ENCODE measurements at places on chromosomes 3 and 15.

GRCh38 chr3:158773166-158773565 is 28.7 kb upstream of the MFSD1 start:
- DNase-seq = no peak

DNA sequence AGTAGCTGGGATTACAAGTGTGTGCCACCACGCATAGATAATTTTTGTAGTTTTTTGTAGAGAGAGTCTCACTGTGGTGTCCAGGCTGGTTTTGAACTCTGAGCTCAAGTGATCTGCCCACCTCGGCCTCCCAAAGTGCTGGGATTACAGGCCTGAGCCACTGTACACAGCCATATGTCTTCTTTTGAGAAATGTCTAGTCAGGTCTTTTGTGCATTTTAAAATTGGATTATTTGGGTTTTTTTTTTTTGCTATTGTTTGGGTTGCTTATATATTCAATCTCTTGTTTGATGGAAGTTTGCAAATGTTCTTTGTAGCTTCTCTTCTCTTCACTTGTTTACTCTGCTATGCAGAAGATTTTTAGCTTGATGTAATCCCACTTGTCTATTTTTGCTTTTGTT is 6.2 kb upstream of the ARPP19 start:
- no peak for DNase-seq

DNA sequence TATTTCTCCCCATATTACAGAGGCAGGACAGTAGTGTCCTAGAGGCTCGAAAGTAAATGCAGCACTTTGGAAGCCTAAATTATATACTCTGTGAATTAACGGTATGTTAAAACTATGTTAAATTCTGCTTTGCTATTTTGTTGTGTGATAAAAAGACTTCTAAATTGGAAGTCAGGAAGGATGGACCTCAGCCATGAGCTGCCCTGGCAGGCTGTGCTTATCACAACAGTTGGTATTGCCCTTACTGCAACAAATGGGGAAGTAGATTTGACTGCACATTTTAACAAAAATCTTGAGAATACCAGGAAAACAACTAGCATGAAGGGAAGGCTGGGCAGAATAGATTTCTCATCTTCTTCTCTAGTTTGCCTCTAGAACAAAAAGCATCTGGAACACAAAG is 706.6 kb downstream of the SI start:
- no peak for DNase-seq

GRCh38 chr3:196707566-196707965 is 4.5 kb downstream of the CEP19 start:
- no peak for DNase-seq

DNA sequence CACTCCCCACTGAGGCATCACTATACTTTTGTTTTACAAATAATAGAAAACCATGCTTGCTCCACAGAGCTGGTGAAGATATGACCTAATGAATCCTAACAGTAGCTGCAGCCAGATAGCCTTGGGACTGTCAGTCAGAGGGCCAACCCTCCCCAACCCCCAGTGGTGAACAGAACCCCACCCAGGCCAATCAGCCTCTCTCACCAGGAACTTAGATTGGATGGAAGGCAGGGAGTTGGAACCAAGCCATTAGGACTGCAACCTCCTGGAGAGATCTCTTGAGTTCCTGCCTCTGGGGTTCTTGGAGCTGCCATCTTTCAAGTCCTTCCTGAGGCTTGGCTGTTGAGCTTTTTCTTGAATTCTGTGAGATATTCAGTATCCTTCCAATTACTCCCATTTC is 3.0 kb upstream of the MRPS22 start:
- DNase-seq = no peak

GRCh38 chr3:138442433-138442832 is 8.0 kb downstream of the ESYT3 start:
- no peak for DNase-seq

DNA sequence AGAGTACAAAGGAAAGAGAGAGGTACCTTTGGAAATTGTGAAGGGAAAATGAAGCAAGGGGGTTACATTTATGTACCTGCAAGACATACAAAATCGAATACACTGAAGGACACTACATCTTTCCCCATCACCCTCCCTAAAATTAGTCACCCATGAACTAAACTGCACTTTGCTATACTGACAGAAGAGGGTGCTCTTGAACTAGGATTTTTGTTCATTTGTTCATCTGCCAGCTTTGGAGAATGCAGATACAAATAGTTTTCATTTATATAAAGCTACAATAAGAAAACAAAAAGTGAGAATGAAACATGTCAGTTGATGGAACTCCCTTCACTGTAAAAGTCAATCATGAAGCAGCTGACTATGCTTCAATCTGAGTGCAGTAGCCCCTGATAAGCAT is 55.7 kb downstream of the PCCB start:
- no peak for DNase-seq
